ENCODE measurements at places on chromosomes 7 and 10.
A peak's percentile ranks its signal among the peaks of the same experiment; 100 is the strongest.

DNA sequence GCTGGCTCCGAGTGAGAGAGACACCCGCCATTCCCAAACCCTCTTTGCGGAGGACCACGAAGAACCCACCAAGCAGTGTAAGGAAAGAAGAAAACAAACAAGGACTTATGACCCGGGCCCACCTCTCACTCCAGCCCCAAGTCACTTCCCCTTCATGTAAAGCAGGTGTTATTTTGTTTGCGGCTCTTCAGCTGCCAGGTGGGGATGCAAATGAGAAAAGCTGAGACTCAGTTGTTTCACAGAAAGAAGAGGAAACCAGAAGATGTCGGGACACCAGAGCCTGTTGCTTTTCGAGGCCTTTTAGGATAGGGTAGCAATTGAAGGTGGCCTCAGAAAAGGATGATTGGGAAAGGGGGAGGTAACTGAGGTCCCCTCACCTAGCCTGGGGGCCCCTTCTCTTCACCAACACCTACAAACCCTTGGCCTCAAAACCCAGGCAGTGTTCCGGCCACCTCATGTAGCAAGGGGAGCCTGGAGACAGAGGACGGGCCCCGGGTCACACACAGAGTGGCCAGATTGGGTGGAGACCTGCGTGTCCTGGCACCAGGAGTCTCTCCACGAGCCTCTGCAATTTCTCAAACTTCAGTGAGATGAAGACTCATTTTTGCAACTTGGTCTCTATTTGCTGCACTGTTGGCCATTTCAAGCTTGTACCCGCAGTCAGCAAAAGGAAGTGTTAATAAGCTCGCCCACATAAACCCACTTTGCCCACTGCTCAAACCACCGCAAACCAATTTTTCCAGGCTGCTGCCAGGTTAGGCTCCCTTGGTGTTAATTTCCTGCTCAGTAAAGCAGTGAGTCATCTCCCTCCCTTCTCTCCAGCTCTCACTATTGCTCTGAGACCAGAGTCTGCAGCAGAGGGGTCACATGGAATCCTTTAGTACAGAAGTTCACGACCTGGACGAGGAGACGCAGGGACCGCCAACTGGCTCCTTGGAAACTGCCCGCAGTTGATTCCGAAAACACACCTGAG, 45.5 kb downstream of the AOC1 start:
- DNase-seq: no peak

DNA sequence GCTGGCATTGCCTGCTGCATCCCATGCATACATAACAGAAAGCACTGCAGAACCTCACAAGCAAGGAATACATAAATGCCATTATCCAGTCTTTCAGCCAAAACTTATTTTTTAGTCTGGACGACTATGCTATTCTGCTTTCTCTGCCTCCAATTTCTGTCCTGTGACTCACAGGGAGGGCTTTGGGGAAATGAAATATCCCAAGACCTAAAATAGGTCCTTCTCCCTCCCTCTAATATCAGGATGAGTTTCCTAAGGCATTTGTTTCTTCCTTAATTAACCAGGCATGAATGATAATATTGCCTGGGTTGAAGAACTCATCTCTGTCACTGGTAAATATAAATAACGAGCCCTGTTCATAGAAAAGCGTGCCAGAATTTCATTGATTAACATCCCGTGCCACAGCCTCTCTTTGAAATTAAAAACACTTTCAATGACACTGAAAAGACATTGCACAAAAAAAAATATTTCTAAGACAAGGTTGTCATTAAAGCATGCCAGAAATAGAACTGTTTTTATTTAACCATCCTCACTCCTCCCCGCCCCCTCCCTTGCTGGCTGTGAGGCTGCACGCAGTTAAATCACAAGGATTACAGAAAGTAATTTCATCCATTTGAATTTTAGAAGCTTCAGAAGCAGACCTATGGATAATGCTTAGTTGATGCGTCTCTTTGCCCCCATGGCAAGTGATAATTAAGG, 103.0 kb upstream of the ANKRD1 start:
- DNase-seq: no peak

DNA sequence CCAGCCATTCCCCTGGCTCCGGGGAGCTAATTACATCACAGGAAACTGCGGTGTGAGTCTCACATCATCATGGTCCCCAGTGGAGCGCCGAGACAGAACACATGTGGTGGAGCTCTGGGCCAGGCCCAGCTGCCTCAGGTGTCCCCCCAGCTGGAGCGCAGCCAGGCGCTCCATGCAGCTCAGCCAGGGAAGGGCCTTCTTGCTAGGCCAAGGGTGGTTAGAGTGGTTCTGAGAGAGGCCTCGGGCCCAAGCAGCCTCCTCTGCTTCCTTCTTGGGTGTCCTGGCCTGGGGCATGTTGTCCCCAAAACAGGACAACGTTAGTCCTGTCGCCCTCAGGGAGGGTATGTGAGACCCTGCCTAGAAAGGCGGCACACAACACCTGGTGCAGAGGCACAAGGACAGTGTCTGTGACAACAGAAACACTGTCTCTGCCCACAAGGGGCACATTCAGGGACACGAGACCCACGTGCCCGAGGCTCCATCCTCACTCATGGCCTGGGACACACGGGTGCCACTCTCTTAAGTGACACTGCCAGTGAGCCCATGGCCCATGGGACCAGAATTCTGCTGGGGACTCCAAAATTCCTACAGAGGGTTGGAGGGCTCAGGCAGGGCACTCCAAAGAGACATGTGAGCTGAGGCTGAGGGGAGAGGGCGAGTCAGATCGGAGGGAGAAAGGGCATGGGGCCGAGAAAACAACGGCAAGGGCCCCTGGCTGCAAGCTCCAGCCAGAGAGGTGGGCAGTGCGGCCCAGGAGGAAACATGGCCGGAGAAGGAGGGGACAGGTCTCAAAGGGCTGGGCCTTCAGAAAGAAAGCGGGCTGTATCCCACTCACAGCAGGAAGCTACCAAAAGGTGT, 37.0 kb upstream of the RET start:
- no peak for DNase-seq

- DNase-seq: no peak
Measured at GRCh38 chr7:54615537-54615936, 73.4 kb downstream of the VSTM2A start.

DNA sequence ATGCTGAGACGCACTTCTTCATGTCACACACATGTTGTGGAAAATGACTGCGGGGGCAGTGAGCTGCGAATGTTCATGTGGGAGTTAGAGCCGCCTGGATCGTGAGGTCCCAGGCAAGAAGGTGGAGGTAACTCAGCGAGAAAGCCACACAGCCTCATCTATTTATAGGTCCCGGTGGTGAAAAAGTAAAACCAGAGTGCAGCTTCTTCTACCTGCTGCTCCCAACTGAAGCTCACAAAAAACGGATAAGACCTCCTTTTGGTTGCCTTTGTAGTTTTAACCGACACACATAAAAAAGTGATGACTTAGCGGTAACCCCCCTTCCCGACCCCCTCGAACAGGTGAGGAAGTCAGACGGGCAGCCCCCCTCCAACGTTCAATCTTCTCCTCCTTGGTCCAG, 276.9 kb downstream of the GATA3 start:
- no peak for DNase-seq

GRCh38 chr7:90239625-90240228, 5.2 kb upstream of the CFAP69 start:
- DNase-seq: no peak

DNA sequence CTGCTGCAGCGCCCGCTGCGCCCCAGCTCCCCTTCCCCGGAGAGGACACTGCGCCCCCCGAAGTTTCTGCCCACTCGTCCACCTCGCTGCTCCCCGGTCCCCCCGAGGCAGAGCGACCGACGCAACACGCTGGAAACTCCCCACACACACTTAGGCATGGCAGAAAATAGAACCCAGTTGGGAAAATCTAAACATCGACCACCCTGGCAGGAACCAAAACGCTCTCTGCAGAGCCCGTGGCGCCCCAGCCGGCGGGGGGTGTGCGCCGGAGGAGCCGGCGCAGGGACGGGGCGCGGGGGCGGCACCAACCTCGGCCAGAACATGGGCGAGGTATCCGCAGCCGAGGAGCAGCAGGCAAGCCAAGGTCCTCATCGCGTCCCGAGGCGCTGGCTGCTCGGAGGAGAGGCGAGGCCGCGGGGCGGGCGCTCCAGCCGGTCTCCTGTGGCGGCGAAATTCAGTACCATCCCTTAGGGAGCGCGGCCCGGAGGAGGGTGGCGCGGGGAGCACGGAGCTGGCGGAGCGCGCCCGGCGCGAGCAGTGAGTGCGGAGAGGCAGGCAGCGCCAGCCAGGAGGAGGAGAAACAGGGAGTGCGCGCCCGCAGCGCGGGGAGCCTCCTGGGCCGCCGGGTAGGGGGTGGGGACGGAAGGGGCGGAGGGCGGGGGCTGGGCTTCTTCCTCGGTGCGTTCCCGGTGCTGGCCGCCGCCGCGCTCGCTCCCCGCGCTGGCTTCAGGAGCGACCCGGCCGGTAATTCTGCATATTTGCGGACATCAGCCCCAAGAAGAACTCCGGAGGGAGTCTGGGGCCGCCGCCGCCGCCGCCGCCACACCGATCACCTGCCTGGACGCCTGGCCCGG, 789 bp downstream of the PDGFA start:
- peak; percentile 84 for DNase-seq

GRCh38 chr10:33026422-33026821, 68.4 kb upstream of the ITGB1 start:
- DNase-seq: no peak

- DNase-seq: no peak
Measured at GRCh38 chr7:50479743-50480517, 29.8 kb upstream of the FIGNL1 start.

GRCh38 chr7:116522247-116522646, 2.6 kb upstream of the CAV1 start:
- no peak for DNase-seq

- no peak for DNase-seq
Measured at GRCh38 chr7:91636129-91636724, 244.3 kb downstream of the MTERF1 start.

GRCh38 chr10:11631890-11632587, 20.6 kb upstream of the USP6NL start:
- no peak for DNase-seq

DNA sequence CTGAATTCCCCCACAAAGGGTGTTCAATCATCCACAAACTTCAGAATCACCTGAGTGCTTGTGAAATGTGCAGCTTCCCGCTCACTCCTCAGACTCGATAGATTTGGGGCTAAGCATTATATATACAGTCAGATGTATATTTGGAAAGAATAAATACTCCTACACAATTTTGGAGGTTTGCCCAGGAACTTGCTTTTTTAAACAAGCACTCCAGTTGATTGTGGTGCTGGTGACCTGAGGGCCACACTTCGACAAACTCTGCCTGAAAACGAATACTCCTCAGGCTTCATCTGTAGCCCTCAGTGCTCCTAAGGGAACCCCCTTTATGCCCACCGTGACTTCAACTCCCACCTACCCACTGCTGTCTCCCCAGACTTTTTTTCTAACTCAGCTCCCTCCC, 211.6 kb downstream of the INHBA start:
- no peak for DNase-seq

GRCh38 chr7:149458235-149458634, 2.6 kb downstream of the ZNF777 start:
- DNase-seq: no peak

DNA sequence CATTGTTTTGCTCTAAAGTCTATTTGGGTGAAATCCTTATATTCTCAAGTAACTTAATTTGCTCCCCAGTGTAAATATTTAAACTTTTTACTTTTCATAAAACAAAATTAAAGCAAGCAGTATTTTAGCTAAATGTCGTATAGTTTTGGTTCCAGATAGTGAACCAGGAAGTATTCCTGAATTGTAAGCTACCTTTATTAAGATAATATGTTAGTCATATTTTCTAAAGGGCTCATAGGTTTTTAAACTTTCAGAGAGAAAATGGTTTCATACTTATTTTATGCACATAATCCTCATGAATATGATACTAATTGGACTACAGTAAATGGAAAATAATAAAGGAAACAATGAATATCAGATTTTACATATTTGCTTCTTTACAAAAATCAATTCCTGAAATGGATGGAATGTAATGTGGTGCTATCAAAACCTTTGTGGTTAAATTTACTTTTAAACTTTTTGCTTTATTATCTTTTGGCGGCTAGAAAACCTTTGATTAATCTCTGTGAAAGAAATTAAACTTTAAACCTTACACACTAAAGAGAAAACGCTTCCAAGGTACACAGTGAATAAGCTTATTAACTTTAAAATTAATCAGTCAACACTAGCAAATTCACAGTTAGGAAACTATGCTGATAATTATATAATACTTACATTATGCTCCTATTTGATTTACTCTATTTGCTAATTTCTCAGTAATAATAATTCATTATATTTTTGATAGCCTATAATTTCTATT, 76.6 kb upstream of the RHOBTB1 start:
- no peak for DNase-seq

DNA sequence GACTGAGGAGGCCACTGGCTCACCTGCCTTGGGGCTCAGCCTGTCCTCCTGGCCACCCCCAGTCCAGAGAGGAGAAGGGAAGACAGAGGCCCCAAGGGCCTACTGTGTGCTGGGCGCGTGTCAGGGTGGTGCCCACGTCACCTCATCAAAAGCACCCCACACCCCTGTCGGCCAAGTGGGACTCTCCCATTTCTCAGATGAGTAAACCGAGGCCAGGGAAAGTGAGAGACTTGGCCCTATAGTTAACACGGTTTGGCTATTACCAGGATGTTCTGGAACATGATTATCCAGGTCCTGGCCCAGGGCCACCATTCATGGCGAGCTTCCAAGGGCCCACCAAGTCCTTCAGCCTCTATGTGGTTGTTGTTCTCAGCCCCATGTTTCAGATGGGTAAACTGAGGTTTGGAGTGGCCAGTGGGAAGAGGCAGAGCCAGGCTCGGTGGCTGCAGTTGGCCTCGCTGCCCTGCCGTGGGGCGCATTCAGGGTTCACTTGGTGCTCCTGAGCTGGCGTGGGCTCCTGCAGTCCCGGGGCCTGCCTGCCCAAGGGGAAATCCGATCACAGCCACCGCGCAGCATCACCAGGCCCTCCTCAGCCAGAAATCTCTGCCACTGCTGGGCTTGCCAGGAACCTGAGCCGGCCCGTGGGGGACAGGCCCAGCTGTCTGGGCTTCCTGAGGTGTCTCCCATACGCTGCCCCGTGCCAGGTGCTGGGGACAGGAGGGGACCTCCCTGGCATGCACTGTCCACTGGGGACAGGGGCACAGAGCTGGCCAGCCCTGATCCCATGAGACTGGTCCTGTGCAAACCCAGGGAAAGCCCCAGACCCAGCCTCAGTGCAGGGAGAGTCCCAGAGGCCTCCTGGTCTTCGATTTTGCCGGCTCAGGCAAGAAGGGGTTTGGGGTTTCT, 117.7 kb upstream of the TNRC18 start:
- no peak for DNase-seq
